ENCODE measurements at places on chromosomes 12 and 14.
A peak's percentile ranks its signal among the peaks of the same experiment; 100 is the strongest.

- DNase-seq = no peak
Measured at GRCh38 chr14:71492346-71492745, 439.9 kb upstream of the RGS6 start.

DNA sequence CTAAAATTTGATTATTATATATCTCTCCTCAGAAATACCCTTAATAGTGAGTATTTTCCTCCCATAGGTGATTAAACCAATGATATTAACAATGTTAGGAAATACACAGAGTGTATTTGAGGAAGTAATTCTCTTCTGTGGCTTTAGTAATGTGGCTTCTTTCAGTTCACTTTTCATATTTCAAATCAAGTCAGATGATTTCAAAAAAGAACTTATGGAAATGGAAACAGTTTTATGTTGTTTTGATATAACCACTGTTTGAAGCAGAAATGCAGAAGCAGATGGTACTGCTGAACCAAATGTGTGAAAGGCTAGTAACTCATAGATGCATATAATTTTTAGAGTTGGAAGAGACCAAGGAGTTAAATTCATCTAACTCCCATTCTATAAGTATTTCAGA lies 1.9 kb upstream of the GPR33 start:
- DNase-seq = no peak

DNA sequence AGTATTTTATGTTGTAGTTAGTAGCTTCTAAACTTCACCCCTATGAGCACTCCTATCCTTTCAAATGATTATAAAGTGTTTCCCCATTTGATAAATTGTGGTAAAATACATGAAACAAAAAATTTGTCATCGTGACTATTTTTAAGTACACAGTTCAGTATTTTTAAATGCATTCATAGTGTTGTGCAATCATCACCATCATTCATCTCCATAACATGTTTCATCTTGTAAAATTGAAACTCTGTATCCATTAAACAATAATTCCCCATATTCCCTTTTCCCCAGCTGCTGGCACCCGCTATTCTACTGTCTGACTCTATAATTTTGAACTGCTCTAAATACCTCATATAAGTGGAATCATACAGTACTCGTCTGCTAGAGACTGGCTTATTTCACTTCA lies 52.5 kb downstream of the ATP23 start:
- DNase-seq = no peak

DNA sequence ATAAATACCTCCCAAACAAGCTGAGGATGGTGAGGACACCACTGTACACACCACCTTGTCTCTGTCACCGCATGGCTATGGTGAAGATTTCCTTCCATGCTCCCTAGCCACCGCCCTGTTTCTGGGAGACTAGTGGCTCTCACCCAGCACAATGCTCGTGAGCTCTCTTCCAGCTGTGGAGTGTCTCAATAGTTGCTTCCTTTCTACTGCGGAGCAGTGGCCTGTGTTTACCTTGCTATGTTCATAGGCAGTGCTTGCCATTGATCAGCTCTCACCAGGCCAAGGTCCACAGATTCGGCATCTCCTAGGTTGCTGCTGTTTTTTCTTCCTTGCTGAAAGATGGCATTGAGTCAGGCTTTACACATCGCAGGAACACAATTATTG lies 313.6 kb upstream of the RTL1 start:
- no peak for DNase-seq

DNA sequence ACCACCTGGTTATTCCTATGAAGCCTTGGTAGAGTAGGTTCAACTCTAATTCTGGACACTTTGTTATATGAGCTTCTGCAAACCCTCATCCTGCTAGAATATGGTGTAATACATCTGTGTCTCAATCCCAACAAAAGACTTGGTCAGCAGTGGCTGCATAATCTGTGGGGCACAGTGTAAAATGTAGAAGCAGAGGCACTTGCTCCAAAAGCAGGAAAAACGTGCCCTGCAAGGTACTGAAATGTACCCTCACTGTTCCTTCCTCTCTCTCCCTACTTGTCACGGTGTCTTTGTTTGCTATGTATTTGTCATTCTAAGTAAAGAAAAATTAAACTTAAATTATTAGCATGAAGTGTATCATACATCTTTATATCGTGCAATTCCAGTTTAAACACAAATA lies 267.9 kb downstream of the BCL11B start:
- DNase-seq = no peak

DNA sequence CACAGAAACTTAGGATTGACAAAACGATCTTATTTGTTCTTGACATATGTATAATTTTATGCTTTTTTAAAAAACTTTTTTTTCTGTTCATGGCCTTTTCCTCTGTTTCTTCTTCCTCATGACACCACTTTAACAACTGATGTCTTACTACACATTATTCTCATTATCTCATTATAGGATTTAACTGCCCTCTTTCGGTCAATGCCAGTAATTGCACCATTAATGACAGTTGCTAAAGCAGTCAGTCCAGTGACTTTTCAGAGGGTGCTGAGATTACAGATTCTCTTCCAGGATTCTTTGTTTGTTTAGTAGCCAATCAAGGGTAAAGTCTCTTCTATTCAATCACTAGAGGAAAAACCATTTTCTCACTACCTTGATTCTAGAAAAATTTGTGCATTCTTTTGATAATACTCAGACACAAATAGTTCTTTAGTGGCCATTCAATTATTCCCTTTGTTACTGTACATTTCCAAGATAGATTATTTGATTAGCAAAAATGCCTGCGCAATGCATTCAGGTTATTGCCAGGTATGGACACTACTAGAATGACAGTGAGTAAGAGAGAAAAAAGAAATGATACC lies 50.1 kb downstream of the KLRG1 start:
- no peak for DNase-seq

GRCh38 chr12:107225635-107226034 lies 132.3 kb upstream of the CRY1 start:
- DNase-seq = no peak

GRCh38 chr12:132325733-132326130 lies 3.7 kb downstream of the GALNT9 start:
- DNase-seq = no peak

GRCh38 chr12:43740511-43741100 lies 18.0 kb downstream of the PUS7L start:
- DNase-seq = no peak

DNA sequence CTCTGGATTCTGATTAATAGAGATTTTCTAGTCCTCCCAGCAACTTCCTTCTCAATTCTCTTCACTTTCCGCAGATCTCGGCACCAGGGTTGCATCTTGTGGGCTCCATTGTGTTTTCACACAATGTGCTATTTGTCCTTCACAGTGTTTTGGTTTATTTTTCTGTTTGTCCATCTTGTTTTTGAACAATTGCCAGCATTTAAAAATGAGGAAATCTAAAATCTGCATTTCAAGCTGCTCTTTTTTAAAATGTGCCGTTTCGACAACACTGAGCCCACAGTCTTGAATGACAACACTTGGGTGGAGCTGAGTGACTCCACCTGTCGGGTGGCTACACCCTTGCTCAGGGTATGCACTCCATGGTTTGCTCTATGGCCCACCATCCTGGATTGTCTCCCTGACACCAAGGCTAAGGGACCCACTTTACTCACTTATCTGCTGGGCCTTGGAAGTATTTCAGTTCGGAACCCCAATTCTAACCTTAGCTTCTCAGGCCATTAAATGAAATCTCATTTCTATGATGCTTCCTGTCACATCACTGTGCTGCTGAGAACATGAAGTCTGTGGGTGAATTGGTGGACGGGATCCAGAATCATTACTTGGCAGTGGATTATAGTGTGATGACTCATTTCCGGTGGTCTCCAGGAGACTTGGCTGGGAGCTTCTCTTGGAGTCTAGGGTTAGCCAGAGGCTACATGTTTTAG lies 3.4 kb upstream of the MYRFL start:
- no peak for DNase-seq

DNA sequence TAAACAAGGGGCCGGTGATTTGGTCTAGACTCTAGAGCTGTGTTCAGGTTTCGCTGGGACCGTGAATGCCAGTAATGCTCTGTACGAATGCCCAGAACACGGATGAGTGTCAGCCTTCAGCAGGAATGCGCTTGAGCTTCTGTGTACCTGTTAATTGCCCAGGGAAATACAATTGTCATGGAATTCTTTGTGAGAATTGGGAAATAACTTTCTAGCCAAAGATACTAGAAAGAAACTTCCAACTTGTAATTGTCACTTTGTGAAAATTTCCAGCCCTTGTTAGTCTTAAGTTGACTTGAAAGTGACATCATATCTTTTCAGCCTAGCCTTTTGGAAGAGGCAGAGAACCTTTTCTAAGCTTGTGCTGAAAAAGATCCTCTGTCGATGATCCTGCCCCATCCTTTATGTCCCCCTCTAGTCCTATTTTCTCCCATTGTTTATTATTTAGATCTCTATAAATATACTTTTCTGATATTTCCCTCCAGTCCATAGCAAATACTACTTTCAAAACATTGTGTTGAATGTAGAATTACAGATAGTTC lies 2.7 kb downstream of the CHST11 start:
- DNase-seq = no peak

DNA sequence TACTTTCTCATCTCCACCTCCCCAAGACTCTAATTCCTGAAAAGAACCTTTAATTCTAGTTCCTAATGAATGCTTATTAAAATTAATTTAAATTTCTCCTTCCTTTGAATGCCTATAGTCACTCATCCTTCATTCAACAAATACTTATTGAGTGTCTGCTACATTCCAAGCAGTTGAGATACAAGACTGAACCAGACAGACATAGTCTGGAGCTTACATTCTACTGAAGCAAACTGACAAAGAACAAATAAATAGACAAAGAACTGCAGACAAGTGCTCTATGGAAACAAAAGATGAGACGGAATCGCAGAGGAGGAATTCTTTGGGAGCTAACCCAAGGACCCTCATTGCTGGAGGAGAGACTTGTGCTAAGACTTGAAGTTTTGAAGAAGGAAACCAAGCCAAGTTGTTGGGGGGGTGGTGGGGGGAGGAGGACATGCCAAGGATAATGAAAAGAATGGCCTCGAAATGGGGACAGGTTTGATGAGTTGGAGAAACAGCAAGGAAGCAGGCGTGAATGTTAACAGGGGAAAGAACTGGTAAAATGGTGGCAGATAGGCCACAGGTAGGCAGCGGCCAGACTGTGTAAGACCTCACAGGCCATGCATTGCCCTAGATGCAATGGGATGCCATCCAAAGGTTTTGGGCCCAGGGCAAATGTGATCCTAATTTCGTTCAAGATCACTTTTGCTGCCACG lies 9.7 kb upstream of the TDG start:
- DNase-seq = no peak

DNA sequence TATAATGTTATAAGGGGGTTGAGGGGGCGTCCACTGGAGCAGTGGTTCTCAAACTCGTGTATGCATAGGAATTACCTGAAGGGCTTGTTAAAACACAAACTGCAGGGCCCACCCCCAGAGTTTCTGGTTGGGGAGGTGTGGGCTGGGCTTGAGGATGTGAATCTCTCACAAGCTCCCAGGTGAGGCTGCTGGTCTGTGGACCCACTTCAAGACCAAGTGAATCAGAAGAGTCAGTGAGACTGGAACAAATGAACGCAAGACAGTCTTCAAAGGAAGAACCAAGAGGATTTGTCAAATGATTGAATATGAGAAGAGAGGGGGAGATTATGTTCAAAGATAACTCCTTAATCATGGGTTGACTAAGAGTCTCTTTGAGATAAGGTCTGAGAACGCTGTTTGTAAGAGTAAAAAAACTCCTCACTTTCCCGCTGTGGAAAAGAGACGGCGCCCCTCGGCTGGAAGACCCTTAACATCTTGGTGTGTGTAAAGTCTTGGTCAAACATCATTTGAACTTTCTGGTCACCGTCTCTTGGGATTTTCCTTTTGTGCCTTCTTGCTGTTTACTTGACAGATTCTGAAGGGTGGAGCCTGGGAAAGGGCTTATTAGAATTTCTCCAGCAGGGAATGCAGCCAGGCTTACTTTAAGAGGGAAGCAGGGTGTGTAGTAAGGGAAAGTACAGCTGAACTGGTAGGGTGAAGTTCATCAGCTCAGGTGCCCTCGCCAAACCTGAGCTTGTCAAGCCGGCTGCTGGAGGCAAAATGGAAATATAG lies 5.3 kb upstream of the FOXN3 start:
- no peak for DNase-seq

GRCh38 chr14:21405097-21405496 lies 21.3 kb upstream of the SUPT16H start:
- no peak for DNase-seq

DNA sequence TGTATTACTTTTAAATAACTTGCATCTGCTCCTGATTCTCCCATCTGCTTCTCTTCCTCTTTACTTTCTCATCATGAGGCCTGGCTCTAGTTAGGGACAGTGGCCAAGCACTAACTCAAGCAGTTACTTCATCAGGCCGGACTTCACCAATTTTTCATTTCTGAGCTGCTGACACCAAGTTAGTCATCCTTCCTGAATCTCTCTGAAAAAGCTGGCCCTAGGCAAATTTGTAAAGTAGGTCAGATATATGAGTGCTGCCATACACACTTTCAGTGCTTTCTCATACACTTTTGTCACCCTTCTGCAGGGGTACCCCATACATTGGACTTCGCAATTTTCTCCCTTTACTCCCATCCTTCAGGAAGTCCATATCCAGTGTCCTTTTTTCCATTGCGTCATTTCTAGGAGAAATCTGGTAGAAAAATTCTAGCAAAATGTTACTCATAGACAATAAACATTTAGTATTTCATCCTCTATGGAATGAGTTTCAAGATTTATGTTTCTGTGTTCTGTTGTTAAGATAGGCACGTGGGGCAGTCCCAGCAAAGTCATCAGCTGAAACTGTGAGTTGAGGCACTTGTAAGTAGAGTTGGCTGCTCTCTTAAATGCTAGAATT lies 276.8 kb upstream of the TMPO start:
- DNase-seq = no peak

DNA sequence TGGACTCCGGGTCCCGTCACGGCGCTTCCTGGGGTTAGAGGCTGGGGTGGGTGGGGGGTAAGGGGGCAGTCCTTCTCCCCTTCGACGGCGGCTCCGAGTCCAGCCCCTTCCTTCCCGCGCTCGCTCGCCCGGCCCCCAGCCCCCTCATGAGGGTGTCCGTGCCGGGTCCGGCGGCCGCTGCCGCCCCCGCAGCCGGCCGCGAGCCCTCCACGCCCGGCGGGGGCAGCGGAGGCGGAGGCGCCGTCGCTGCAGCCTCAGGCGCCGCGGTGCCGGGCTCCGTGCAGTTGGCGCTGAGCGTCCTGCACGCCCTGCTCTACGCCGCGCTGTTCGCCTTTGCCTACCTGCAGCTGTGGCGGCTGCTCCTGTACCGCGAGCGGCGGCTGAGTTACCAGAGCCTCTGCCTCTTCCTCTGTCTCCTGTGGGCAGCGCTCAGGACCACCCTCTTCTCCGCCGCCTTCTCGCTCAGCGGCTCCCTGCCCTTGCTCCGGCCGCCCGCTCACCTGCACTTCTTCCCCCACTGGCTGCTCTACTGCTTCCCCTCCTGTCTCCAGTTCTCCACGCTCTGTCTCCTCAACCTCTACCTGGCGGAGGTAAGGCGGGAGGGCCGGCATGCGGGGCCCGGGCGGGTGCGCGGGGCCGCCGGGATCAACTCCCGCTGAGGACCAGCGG lies 500 bp downstream of the GPR137C start:
- peak; percentile 31 for DNase-seq

DNA sequence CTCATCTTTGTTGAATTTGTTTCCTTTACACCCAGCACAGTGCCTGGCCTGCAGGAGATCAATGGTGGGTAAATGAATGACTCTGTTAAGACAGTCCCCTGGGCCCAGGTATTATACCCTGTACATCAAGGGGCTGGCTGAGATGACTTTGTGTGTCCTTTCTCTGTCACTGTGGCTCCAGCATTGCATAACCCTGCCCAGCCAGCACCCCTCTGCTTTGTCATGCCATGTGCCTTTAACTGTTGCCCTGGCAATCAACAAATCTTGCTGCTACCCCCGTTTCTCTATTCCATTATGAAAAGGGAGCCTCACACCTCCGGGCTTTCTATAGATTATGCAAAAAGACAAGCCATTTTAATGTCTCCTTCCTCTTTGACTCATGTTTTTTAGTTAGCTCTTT lies 7.6 kb upstream of the FLVCR2 start:
- DNase-seq = no peak

Data from T-helper 9 cell (primary cell).